ENCODE measurements at places on chromosomes 6 and 20. TPM values are rescaled to one million over a fixed set of nuclear protein-coding genes. Genes with fewer than 3 reads are reported as not detected.

Gene OR2H1
- not detected for total RNA-seq

Gene PPP1R11
- total RNA-seq = 16.9 TPM

Gene RAET1G
- not detected for total RNA-seq

Gene ALDH8A1
- total RNA-seq = 0.85 TPM

Gene RBCK1
- total RNA-seq = 74.6 TPM

Gene GSTA2
- not detected for total RNA-seq

Gene FAM110A
- total RNA-seq = 0.85 TPM

Gene OR2B6
- total RNA-seq = not detected

Gene KIAA1755
- 2.5 TPM for total RNA-seq

Gene SUMO4
- total RNA-seq = 0.58 TPM

Gene FERMT1
- 6.3 TPM for total RNA-seq

Gene FNDC11
- 0.19 TPM for total RNA-seq

Gene KIF13A
- total RNA-seq = 56.2 TPM

Gene INSM1
- not detected for total RNA-seq

Gene EYS
- total RNA-seq = under 0.01 TPM

Gene CLDN20
- total RNA-seq = not detected

Gene COL9A1
- total RNA-seq = not detected

Gene TRIM31
- not detected for total RNA-seq

Gene IYD
- total RNA-seq = not detected

Gene MAP7
- 1.4 TPM for total RNA-seq

Gene ERMARD
- 15.5 TPM for total RNA-seq

Gene FRK
- 0.85 TPM for total RNA-seq

Gene TP53INP2
- 1.2 TPM for total RNA-seq
